ENCODE measurements at places on chromosomes 16 and 17. TPM values are rescaled to one million over a fixed set of nuclear protein-coding genes. Genes with fewer than 3 reads are reported as not detected.

CDRT15L2 gene
- total RNA-seq, result not detected

TMC8 gene
- 0.22 TPM for total RNA-seq

LRRC37B gene
- total RNA-seq, result 10.2 TPM

SLC13A5 gene
- 0.15 TPM for total RNA-seq

GPR139 gene
- total RNA-seq, result not detected

MC1R gene
- 7.3 TPM for total RNA-seq

MYL11 gene
- total RNA-seq, result not detected

CRYBA1 gene
- not detected for total RNA-seq

MMP2 gene
- 13.0 TPM for total RNA-seq

EEF2KMT gene
- total RNA-seq, result 26.0 TPM
